ENCODE measurements at places on chromosomes 3 and 15.

- peak; percentile 79 for DNase-seq
Observed at GRCh38 chr3:63349583-63350573, 71.8 kb downstream of the SYNPR start.

GRCh38 chr3:142934128-142934886, 29.2 kb downstream of the PAQR9 start:
- no peak for DNase-seq

GRCh38 chr3:105715372-105715771, 153.4 kb downstream of the CBLB start:
- no peak for DNase-seq

DNA sequence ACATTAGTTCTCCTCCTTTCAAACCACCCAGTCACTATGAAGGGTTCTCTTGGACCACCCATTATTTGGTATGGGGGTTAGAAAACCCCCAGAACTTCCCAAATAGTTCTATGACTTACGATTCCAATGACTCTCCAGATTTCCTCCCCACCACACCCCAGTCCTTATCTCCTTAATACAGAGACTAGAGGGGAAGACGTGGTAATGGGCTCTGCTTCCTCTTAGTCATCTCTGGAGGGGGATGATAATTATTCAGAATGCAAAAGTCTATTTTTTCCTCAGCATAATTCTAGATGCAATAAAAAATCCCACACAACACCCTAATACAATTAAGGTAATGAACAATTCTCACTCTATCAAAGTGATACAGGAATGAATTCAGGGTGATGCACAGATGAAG, 48.9 kb upstream of the CFAP161 start:
- no peak for DNase-seq

- DNase-seq: peak; percentile 60
Observed at GRCh38 chr15:24848050-24848449, 106.7 kb upstream of the SNRPN start.

- no peak for DNase-seq
Observed at GRCh38 chr15:96254173-96254572, 76.3 kb upstream of the NR2F2 start.

- DNase-seq: peak; percentile 54
Observed at GRCh38 chr15:40937762-40938535, 8.8 kb downstream of the DLL4 start.

GRCh38 chr3:171306631-171307030, 153.6 kb downstream of the TNIK start:
- DNase-seq: peak; percentile 81

GRCh38 chr3:51141573-51141972, 243.5 kb upstream of the MANF start:
- no peak for DNase-seq

DNA sequence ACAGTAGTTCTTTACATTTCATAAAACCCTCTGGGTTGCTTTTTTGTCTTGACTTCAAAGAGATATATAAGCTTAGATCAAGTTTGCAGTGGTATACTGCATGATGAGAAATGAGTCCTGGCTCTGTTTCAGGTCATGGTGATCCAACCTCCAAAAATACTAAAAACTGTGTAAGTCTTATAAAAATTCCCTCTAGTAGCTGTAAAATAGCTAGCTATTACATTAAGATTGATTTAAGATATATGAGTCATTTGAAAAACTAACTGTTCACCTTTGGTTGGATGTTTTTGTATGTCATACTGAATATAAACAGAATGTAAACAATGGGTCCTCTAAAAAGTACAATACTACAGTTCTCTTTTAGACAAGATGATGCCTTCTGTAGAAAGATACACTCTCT, 879.2 kb downstream of the ROBO1 start:
- DNase-seq: no peak

- DNase-seq: no peak
Observed at GRCh38 chr3:145550522-145550921, 610.5 kb downstream of the PLOD2 start.

- DNase-seq: no peak
Observed at GRCh38 chr3:17399586-17399985, 342.8 kb downstream of the TBC1D5 start.

DNA sequence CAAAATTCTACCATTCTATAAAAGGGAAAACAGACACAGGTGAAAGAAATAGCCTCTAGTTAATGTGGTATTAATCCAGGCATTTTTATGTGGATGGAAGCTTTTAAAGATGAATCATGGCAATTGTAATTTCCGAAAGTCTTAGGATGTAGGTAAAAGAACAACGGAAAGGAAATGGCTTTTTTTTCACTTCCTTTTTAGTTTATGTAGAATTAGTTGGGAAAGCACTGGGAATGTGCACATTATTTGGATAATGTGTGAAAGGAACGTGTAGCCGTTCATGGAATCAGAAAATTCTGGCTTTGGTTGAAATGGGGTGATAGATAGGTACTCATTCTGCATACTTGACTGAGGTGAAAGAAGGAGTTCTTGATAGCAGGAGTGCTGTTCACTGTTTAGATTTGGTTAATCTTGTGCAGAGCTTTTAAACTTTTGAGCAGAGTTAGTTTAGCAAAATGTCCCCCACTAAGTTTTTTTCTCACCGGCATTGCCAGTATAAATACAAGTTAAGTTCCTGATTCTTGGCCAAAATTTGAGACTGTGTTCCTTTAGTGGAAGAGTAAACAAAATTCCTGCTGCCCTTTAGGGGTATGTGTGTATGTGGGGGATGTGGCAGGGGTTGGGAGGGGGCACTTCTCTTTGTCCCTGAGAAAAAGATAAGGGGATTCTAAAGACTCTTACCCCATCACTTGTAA, 20.2 kb upstream of the UTS2B start:
- DNase-seq: no peak
